ENCODE measurements at places on chromosomes 1 and 21. TPM values are rescaled to one million over a fixed set of nuclear protein-coding genes. Genes with fewer than 3 reads are reported as not detected.
A peak's percentile ranks its signal among the peaks of the same experiment; 100 is the strongest.

Gene HES5
- total RNA-seq = 2.1 TPM

Gene MTOR
- total RNA-seq = 31.8 TPM

- H3K4me1 ChIP-seq = no peaks in the 10 kb centered on the region
- no peak for DNase-seq
- H3K4me3 ChIP-seq = no peak overlapping the region
- no peak overlapping the region for H3K27ac ChIP-seq
- no peaks in the 10 kb centered on the region for H3K36me3 ChIP-seq
Measured at GRCh38 chr1:20975668-20976067, 188.6 kb upstream of the HP1BP3 start.

- peaks cover 2% of the 10 kb centered on the region for H3K4me1 ChIP-seq
- H3K36me3 ChIP-seq = no peaks in the 10 kb centered on the region
- no peak overlapping the region for H3K27ac ChIP-seq
- no peak overlapping the region for H3K4me3 ChIP-seq
Measured at GRCh38 chr1:25342846-25343245, 4.7 kb downstream of the TMEM50A start.

DNA sequence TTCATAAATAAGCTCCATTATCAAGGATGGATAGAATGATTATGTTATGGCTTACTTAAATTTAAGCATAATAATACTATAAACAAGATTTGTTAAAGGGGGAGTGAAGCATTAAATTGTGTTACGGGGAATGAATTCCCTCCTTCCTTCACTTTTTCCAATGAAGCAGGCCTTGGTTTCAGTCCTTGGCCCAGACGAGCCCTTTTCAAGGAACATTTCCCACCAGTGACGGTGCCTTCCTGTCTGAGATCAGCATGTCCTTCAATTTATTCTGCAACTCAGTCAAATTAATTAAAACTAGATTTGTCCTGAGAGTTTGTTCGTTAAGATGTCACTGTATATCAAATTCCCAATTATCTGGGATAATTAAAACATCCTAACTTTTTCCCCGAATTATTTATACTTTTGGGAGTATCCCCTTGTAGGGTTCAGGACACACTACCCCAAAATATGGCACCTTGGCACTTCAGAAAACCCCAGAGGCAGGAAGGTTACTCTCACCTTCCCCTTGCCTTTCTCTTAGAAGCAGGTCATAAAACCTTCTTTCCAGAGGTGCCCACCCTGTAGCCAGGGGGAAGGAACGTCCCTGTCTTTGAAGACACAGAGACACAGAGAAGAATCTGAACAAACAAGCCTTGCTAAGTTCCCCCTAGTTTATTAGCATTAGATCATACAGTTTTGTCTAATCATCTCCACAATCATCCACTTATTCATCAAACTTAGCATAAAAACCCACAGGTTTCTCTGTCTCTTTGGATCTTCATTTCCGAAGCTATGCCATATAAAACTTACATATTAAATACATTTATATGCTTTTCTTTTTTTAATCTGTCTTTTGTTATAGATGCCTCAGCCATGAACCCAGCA lies 86.2 kb upstream of the ARHGAP29 start:
- no peak for DNase-seq
- no peaks in the 10 kb centered on the region for H3K27me3 ChIP-seq
- H3K4me3 ChIP-seq = no peak overlapping the region
- peak overlapping the region; percentile 22 for H3K27ac ChIP-seq
- no peaks in the 10 kb centered on the region for H3K36me3 ChIP-seq
- H3K4me1 ChIP-seq = peaks cover 9% of the 10 kb centered on the region

- H3K27ac ChIP-seq = no peak overlapping the region
- no peaks in the 10 kb centered on the region for H3K36me3 ChIP-seq
- H3K4me1 ChIP-seq = no peaks in the 10 kb centered on the region
- H3K27me3 ChIP-seq = no peaks in the 10 kb centered on the region
- peak; percentile 35 for DNase-seq
Measured at GRCh38 chr1:198597690-198598430, 41.0 kb upstream of the PTPRC start.

Data from aorta (tissue), 5 donors.